ENCODE measurements at places on chromosomes 5 and 9. TPM values are rescaled to one million over a fixed set of nuclear protein-coding genes. Genes with fewer than 3 reads are reported as not detected.

DNA sequence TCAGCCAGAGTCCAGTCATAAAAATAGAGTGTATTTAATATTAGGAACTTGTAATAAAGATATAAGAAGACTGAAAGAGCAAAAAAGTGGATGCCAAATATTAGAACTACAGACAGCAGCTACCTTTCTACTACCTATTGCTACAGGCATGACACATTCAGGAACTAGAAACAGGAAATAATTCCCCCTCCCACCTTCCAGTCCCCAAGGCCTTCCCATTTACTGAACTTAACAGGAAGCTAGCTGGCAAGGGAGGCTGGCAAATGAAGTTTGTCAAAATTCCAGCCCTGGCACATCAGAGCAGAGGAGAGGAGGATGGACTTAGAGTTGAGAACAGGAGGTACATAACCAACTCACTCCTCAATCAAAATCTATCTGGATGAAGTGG lies 50.2 kb upstream of the RIC1 start:
- no peak for DNase-seq

- no peak for DNase-seq
These were observed 21.1 kb upstream of the TMEM174 start for GRCh38 chr5:73151766-73152410.

DNA sequence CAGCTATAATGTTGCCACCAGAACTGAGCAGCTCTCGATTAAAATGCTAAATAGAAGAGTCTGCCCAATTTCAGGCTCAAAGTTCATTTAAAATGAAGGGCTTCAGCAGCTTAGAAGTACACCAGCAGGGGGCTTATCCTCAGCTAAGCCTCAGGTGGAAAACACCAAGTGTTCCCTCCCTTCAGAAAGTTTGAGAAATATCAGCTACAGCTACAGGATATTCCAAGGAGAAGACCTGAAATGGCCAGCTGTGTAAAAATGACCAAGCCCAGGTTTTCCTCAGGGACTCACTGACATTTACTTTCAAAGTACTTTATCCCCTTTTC lies 395.4 kb downstream of the DTWD2 start:
- no peak for DNase-seq

DNA sequence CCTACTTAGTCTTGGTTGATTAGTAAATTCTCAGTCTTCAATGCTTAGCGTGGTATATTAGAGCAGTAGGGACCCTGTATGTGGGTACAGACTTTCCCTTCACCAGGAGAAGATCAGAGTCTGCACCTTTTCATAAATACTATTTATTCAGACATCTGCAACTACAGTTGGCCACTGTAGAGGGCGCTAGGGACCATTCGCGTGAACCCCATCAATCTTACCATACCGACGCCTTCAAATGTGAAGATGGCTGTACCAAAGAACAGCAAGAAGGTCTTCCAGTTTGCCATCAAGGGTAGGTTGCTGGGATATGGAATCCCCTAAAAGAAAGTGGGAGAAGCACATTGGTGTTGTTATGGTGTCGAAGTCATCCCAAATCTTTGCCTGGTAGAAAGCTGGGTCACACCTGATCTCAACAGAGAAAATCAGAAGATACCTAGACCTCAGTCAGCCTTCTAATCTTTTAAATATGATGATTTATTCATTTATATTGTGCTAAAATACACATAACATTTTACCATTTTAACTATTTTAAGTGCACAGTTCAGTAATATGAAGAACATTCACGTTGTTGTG lies 19.1 kb downstream of the SLC36A3 start:
- DNase-seq = no peak

DNA sequence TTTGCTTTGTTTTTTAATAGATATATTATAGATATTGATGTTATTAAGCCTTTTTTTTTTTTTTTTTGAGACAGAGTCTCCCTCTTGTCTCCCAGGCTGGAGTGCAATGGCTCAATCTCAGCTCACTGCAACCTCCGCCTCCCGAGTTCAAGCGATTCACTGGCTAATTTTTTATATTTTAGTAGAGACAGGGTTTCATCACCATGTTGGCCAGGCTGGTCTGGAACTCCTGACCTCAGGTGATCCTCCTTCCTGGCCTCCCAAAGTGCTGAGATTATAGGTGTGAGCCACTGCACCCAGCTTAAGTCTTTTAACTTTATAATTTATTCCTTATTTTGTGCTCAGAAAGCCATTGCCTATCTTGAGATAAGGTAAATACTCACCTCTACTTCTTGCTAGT lies 24.2 kb upstream of the RAD23B start:
- DNase-seq = no peak

DNA sequence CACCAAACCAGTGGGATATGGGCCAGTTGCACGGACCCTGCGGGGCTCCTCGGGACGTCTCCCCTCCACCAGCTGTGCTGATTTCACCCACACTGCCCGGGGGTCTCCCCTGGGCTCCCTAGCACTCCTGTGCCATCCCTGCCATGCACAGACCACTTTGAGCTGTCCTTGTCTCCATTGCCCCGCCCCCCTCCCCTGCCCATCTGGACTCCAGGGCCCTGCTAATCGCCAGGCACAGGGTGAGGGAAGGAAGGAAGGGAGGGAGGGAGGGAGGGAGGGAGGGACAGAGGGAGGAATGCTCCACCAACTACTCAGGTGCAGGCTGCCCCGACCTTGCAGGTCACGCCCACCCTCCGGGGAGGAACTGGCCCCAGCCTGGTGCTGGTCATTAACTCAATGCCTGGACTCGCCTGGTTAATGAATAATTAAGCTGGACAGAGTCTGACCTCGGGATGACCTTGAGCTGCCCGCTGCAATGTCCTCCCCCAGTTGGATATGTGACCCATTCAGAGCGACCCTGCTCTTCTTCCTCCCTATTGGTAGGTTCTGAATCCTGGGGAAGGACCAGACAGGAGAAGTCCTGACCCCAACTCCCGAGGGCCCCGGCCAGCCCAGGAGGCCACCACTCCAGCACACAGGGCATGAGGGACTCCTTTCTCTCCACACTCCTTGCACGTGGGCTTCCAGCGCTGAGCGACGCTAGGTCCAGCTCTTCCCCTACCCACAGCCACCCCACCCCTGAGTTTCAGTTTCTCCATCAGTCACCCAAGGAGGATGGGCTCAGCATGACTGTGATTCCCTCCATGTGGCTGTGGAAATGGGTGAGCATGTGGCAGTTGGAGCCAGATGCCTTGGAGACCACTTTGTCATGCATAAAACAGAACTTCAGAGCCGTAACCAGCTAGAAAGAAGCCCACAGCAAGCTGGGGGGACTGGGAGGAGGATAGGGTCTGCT lies 62.1 kb downstream of the C9orf50 start:
- DNase-seq = no peak

DNA sequence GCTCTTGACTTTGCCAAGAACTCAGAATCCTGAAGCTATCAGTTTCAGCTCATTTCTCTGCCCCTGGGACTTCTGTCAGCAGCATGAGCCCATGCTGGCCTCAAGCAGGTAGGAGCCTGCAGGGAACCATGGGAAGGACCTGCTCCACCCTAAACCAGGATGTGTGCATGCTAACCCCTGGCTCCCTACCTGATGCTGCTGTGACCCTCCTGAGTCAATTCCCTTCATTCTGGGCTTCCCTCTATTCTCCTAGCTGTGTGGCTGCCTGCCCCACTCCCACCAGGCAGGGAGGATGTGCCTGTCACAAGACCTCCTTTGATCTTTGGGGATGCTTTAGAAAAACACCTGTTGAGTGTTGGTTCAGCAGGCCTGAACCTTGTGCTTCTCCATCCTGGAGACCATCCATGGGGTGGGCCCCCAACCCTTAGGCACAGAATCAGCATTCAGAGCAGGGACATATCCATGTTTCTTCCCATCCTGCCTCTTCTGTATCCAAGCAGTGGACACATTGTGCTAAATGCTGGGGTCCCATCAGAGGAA lies 117.1 kb upstream of the CCL21 start:
- no peak for DNase-seq

GRCh38 chr5:92641031-92641962 lies 939.7 kb downstream of the NR2F1-AS1 start:
- DNase-seq = peak; percentile 26

- DNase-seq = no peak
These were observed 75.3 kb downstream of the LHFPL2 start for GRCh38 chr5:78573318-78573717.

- peak; percentile 7 for DNase-seq
These were observed 639.7 kb upstream of the C9orf72 start for GRCh38 chr9:28212979-28213378.

- DNase-seq = no peak
These were observed 19.1 kb upstream of the SLC31A2 start for GRCh38 chr9:113131689-113132151.

DNA sequence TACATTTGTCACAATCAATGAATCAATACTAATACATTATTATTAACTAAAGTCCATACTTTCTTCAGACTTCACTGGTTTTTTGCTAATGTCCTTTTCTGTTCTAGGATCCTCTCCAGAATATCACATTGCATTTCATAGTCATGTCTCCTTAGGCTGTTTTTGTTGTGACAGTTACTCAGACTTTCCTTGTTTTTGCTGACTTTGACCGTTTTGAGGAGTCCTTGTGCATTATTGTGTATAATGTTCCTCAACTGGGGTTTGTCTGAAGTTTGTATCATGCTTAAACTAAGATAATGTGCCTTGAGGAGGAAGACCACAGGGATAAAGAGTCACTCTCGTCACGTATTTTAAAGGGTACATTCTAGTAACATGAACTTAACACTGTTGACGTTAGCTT lies 376.9 kb downstream of the NTRK2 start:
- no peak for DNase-seq

- no peak for DNase-seq
These were observed 318.5 kb downstream of the TRPM3 start for GRCh38 chr9:70802758-70803436.

DNA sequence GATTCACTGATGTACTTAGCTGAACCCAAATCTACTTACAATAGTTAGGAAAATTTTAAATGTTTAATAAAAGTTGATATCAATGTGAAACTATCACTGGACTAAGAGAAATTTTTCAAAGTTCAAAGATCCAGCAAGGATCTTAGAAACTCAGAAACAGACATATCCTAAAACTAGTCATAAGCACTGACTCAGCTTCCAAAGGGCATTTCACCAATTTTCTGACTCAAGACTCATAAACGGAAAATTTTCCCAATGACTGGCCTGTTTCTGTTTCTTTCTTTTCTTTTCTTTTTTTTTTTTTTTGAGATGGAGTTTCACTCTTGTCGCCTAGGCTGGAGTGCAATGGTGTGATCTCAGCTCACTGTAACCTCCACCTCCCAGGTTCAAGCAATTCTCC lies 66.6 kb downstream of the CDC14B start:
- DNase-seq = no peak

GRCh38 chr5:180808461-180809000 lies 5.9 kb upstream of the MGAT1 start:
- no peak for DNase-seq

GRCh38 chr5:104111632-104112031 lies 549.0 kb upstream of the NUDT12 start:
- DNase-seq = no peak

DNA sequence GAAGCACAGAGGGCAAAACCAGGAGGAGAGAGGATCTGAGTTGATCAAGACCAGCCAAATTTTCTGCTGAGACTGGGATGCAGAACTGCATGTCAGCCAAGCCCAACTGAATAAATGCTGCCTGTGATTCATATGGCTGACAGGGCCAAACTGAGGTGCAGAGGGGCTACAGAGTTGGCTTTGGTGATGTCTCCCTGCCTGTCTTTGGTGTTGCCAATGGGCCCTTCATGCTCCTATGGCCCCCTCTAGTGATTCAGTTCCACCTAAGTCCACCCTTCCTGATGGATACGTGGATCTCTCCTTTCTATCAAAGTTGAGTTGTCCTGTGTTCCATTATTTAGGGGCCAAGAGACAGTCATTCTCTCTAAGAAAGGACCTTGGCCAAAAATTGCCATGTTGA lies 163.6 kb upstream of the TLE4 start:
- no peak for DNase-seq

DNA sequence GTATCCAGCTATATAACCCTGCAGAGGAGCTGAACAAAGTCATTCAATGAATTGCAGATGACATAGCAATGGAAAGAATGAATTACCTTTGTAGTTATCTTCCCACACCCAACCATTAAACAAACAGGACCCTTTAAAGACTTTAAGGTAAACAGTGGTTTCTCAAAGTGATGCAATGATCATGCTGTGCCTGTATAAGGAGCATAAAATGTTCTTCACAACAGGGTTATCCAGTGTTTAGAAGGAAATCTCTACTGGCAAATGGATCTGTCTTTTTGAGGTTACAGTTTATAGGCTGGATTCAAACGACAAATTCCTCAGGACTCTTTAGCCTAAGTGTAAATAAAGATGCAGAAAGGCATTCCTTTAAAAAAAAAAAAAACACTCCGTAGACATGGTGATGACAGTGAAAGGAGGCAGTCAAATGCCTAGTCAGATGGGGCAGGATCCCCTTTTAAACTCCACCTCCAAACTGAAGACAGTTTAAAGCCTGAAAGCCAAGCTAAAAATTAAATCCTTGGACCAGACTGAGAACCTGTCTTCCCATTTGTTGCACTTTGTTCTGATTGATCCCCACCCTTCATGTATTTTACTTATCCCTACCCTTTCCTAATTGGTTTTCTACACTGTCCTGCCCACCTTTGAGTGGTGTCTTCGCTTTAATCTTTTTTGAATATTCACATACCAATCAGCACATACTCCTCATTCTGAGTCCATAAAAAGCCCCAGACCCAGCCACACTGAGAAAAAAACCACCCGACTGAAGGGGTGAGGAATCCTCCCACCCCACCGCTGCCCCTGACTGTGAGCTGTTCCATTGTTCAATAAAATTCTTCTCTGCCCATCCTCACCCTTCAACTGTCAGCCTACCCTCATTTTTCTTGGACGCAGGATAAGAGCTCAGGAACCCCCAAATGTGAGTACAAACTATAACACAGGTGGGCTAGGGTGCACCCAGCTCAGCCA lies 761.3 kb upstream of the DMAC1 start:
- DNase-seq = no peak

GRCh38 chr5:130055572-130055971 lies 151.3 kb downstream of the CHSY3 start:
- DNase-seq = no peak

DNA sequence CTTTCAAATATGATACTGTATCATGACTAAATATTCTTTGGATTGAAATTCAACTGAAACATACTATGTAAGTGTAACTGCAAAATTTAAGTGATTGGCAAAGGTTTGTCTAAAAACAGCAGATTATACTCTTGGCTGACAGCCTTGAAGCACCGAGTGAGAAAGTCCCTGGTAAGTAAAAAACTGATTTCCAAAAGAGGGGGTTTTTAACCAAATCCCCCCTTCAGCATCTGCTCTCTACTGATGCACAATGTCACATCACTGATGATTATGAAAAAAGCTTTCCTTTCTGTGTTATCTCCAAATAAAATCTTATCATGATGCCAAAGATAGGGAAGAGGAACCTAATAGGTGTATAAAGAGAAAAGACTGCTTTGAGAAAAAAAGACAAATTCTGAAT lies 141.0 kb downstream of the MEF2C start:
- no peak for DNase-seq

The MTX3 gene
- 14.4 TPM for polyA plus RNA-seq

The SLC46A2 gene
- not detected for polyA plus RNA-seq

The EIF4E1B gene
- polyA plus RNA-seq = 0.10 TPM

The KIF24 gene
- 21.5 TPM for polyA plus RNA-seq

The ZDHHC21 gene
- polyA plus RNA-seq = 8.7 TPM

The NXNL2 gene
- 0.32 TPM for polyA plus RNA-seq

The PAPPA gene
- 0.67 TPM for polyA plus RNA-seq

The CDKN2B gene
- 3.4 TPM for polyA plus RNA-seq
